ENCODE measurements at places on chromosomes 5 and 9.

DNA sequence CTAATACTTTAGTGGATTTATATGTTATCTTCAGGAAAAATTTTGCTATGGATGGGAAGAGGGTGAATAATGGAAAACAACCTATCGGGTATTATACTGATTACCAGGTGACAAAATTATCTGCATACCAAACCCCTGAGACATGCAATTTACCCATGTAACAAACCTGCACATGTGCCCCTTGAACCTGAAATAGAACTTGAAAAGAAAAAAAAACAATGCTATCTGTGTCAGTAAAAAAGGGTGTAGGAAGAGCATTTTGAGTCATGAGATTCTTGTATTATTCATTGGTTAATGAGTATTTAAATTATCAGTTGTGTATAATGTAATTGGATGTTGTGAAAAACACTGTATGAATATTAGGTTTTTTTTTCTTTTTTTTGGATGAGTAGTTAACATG lies 75.4 kb downstream of the PRR16 start:
- DNase-seq = no peak

GRCh38 chr5:61162832-61163567 lies 732 bp upstream of the SMIM15 start:
- DNase-seq = peak; percentile 51

DNA sequence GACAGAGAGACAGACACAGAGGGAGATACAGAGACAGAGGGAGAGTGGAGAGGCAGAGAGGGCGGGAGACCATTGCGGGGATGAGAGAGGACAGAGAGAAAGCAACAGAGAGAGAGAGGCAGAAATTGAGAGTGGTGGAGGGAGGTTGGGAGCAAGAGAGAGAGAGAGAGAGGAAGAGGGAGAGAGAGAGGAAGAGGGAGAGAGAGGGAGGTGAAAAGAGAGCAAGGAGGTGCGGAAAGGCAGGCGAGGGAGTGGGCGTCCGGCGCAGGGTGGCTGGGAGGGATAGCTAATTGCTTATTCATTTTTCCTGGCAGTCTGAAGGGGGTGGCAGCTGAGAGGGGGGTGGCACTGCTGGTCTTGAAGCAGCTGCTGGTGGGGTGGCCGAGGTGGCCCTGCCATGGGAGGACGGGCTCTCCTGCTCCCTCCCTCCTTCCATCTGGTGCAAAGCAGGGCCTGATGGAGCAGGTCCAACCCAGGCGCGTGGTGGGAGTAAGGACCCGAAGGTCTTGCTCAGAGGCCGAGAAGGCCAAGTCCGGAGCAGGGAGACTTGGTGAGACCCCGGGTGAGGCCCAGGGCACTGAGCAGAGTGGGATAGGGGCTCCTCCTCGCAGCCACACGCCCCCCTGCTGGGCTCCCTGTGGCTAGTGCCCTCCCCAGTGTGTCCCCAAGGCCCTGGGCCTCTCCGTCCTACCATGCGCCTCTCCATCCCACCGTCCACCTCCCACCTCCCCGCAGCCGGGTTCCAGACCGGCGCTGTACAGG lies 25.3 kb upstream of the RNU6ATAC start:
- no peak for DNase-seq

GRCh38 chr5:153824909-153825308 lies 213.8 kb downstream of the FAM114A2 start:
- DNase-seq = no peak

DNA sequence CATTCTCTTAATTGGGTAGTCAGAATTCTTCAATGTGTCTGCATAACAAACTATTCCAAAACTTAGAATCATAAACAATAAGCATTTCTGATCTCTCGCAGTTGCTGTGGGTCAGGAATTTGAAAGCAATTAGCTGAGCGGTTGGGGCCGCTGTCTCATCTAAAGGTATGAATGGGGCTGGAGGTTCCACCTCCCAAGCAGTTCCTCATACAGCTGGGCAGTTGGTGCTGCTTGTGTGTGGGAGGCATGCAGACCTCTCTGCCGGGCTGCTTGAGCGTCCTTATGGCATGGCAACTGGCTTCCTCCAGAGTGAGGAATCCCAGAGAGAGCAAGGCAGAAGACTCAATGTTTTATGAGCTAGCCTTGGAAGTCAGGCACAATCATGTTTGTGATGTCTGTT lies 30.2 kb upstream of the SEMA4D start:
- DNase-seq = no peak

GRCh38 chr5:168356592-168356991 lies 65.1 kb downstream of the WWC1 start:
- no peak for DNase-seq

DNA sequence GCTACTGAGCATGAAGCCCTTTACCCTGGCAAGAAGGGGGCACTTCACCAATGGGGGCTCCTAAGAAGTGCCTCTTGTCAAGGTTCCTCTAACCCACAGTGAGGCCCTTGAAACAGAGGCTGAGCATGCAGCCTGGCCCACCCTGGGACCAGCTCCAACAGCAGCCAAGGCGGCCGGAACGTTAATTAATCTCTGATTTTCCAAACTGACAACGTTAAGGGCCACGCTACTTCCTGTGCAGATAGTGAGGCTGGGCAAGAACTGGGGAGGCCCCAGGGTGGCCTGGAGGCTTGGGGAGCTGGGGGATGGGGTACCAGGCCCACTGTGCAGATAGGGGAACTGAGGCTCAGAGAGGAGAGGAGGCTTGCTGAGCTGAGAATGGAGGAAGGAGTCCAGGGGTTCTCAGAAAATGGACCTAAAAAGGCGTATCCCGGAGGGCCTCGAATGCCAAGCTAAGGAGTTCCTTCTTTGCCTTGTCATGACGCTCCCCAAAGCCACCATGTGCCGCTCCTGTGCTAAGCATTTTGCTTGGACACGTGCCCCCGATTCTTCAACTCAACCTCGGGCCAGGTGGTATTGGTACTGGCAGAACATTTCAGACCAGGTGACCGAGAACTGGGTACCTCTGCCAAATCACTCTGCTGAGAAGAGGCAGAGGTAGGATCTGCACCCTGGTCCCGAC lies 72.0 kb upstream of the STXBP1 start:
- DNase-seq = peak; percentile 71

Measured in erythroblast (primary cell).